ENCODE measurements at places on chromosomes 12 and 14. TPM values are rescaled to one million over a fixed set of nuclear protein-coding genes. Genes with fewer than 3 reads are reported as not detected.

DNA sequence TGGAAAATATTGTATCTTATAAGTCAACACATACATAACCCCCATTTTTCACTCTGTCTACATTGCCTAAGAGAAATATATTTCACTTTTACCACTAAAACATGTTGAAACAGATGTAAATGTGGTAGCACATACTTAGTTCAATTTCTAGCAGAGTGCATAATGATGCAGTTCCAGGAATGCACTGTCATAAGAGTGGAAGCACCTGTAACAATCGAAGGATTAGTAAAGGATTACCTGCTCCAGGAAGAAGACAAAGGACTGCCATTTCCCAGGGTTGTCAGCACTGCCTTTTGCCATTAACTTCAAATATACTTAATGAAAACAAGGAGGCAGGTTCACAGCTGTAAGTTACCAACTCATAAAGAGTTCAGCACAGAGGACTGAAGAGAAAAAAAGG lies 24.6 kb downstream of the DAD1 start:
- DNase-seq = no peak

CELA1 gene
- total RNA-seq = 0.62 TPM

CCND2 gene
- 172 TPM for total RNA-seq

MYF6 gene
- total RNA-seq = not detected

FAM222A gene
- total RNA-seq = 1.6 TPM

Data from T-cell (primary cell).